NB4 (cell line): ENCODE measurements at places on chromosomes 1 and 21.
A peak's percentile ranks its signal among the peaks of the same experiment; 100 is the strongest.

- no peak for DNase-seq
Observed at GRCh38 chr21:41622831-41623548, 115.0 kb upstream of the TMPRSS2 start.

DNA sequence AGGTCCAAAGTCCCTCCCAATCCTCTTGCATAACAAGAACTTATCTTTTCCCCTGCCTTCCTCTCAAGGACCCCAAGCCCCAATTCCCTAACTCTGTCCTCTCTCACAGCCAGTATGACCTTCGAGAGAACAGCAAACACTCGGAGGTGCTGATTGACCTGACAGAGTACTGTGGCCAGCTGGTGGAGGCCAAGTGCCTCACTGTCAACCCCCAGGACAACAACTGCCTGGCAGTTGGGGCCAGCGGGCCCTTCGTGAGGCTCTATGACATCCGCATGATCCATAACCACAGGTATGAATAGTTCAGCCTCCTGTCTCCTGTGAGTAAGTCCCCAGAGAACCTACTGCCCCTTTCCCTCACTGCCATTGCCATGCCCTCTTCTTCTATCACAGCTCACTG, 29.9 kb upstream of the TMEM222 start:
- DNase-seq: no peak

GRCh38 chr21:39935716-39936115, 68.5 kb downstream of the PCP4 start:
- DNase-seq: no peak

DNA sequence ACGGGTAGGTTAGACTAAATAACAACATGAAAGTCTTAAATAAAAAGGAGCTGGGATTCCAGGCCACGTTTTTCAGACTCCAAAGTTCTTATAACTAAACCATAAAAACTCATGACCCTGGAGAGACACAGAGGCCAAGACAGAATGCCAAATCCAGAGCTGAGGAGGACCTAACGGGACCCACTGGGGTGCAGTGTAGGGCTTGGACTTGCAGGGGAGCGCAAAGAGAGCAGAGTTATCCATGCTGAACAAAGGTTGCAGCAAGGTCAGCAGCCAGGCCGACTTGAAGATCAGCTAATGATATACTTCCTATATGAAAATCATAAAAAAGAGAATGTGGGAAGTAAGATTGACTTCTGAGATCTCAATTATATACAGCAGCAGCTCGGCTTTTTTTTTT, 237.1 kb downstream of the TM2D1 start:
- no peak for DNase-seq

- DNase-seq: peak; percentile 58
Observed at GRCh38 chr1:173202424-173203145, 4.5 kb downstream of the TNFSF4 start.

DNA sequence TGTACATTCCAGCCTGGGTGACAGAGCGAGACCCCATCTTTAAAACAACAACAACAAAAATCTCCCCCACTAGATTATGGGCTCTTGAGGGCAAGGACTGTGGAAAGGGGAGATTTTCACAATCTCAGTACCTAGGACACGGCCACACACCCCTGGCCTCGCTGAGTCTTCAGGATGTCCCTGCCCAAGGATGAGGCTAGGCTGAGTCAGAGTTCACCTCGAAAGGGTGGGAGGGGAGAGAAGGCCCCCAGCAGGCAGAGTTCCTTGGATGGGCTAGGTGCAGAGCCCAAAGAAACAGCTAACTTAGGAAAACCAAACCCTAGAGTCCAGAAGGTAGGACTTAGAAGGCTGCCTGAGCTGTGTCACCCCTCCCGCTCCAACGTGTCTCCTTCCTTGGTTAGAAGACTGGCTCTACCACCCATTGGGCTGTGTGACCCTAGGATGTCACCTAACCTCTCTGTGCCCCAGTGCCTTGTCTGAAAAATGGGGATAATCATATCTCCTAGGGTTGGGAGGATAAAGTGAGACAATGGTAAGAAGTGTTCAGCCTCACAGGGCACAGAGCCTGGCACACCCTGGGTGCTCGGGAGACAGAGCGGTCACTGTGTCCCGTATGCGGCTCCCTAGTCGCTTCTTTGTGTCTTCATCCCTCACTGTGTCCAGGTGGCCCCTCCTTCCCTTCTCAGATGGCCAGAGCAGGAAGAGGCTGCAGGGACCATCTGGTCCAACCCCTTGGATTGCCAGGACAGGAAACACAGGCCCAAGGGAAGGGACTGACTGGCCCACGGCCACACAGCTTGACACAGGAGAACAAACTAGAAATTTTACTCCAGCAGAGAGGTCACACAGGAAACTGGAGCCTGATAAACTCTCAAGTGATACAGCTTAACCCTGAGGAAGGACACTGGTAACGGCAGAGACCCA, 11.2 kb downstream of the TRIM62 start:
- DNase-seq: no peak

DNA sequence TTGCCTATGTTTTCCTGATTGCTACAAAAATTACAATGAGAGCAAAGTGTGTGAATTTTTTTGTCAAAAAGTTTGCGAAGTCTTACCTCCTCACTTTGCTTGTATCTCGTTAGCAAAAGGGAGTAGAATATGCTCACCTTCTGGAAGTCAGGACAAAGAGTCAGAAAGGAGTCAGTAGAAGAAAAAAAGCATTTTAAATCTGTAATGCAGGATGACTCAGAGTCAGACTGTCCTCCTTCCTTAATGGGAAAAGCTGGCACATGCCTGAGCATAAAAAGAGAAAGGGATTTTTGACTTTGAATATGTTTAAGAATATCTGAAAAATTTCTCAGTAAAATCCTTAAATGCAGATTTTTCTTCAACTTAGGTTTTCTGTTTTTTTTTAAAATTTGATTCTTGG, 14.2 kb upstream of the VN1R5 start:
- DNase-seq: no peak

- peak; percentile 32 for DNase-seq
Observed at GRCh38 chr1:4006676-4007374, 106.8 kb upstream of the C1orf174 start.

DNA sequence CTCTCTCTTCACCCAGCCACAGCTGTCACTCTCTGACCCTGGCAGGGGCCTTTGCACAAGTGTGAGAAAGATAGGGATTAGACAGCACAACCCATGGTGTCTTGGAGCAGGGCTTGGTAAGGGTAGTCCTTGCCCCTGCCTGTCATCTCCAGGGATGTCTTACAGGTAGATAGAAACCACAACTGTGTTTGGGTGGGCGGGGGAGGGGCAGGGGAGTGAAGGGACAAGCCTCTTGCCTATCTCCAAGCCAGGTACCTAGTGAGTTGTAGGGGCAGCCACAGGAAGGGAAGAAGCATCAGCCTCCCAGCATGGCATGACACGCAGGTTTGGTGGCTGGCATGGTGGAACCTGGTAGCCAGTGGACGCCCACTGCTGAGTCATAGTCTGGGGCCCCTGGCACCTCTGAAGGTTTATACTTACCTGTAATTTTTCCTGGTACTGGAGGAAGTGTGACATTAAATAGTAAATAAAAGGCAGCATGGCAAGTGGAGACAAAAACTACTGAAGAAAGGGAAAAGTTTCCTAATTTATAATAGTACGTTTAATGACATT, 97.5 kb downstream of the CLEC20A start:
- DNase-seq: no peak

GRCh38 chr1:232999956-233000625, 49.7 kb downstream of the NTPCR start:
- no peak for DNase-seq

DNA sequence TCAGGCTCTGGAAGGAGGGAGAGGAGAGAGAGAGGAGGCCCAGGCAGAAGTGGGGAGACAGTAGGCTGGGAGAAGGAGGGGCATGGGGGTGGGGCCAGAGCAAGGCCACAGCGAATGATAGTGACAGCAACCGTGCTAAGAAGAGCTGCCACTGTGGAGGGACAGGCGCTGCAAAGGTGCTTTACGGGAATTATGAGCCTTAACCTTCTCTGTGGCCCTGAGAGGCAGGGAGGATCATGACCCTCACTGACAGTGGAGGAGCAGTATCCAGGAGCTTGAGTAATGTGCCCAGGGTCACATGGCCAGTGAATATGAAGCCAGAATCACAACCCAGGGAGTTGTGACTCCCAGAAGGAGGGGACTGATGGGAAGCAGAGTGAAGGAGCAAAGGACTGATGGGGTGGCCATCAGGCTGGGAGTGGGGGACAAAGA, 53.4 kb upstream of the RPL11 start:
- DNase-seq: no peak

- DNase-seq: peak; percentile 52
Observed at GRCh38 chr1:157878059-157878458, 36.5 kb upstream of the CD5L start.

- peak; percentile 54 for DNase-seq
Observed at GRCh38 chr1:161298116-161298515, 11.7 kb downstream of the MPZ start.

DNA sequence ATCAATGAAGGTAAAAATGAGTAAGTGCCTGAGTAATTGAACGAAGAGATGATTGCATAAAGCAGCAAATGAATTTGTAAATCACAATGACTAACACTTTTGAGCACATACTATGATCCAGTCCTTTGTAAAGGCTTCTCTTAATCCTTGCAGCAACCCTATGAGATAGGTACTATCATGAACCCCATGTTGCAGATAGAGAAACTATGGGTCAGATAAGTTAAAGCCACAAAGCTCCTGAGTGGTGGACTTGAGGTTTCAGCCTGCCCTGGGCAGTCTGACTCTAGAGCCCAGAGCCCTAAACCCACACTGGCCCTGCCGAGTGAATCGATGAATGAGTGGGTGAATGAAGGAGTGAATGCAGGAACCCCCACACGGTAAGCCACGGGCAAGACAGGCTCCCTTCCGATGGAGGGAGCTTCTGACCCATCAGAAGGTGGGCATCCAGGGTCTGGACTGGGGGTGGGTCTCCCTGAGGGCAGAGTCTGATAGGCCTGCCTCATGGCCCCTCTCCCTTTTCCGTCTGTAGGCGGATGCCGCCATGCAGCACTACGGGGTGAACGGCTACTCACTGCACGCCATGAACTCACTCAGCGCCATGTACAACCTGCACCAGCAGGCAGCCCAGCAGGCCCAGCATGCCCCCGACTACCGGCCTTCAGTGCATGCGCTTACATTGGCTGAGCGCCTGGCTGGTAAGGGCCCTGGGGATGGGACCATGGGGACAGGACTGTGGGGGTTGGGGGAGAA, 17.0 kb downstream of the DMBX1 start:
- DNase-seq: no peak

DNA sequence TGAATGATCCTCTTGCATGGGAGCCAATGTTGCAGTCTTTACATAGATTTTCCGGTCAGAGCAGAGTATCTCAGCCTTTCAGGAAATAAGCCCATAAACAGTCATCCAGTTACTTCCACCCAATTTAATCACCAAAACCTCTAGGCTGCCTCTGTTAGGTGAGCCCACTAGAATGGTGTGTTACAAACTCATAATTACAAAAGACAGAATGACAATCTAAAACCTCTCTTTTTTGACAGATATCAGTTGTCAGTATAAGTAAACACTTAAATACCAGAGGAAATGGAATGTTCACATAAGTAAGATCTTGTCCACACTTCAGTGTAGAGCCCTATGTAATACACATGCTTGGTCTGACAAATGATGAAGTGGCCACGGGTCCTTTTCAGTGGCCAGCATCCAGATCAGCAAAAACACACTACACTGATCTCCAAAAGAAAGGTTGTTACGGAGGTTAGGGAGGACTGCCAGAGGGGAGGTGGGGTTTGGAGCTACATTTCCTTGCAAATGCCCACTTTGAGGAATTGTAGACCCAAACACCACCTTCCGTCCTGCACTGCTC, 71.3 kb upstream of the FBXO28 start:
- no peak for DNase-seq

- no peak for DNase-seq
Observed at GRCh38 chr1:8567146-8567545, 249.2 kb downstream of the SLC45A1 start.

GRCh38 chr1:226960256-226960655, 20.2 kb downstream of the COQ8A start:
- DNase-seq: no peak

GRCh38 chr1:89757532-89757931, 63.3 kb upstream of the LRRC8D start:
- peak; percentile 99 for DNase-seq

DNA sequence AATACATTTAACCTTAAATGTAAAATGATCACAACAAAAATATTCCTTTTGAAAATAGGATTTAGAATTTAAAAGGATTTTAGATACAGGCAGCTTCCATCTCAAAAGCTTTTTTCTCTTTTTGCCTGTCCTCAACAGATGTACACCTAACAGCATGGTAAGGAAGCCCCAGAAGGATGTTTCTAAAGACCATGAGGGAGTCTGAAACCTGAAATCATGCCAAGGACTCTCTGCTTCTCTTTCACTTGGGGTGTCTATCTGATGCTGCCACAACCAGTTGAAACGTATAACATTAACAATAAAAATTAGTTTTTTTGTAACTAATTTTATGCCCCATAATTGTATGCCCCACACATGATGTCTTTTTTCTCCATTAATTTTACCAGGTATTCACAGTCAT, 5.4 kb upstream of the ZNF281 start:
- no peak for DNase-seq

DNA sequence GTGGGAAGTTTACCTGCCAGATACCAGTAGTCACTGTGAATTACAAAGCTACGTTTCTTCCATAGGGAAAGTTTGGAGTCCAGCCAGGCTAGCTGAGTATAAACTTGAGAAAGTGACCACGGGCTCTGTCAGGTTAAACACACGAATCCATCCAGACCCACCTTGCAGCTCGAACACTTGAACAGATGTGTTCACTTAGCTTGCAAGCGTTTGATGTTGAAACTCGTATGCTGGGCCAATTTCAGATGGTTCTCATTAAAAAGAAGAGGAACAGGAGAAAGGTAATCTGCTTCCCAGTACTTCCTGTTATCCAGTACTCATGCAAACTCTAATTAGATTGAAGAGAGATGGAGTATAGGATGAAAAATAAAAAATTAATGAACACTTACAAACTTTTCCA, 636.4 kb downstream of the SMYD3 start:
- DNase-seq: no peak

- peak; percentile 8 for DNase-seq
Observed at GRCh38 chr1:239250353-239251035, 135.9 kb upstream of the CHRM3 start.

GRCh38 chr1:24954022-24954421, 23.9 kb upstream of the RUNX3 start:
- DNase-seq: no peak

DNA sequence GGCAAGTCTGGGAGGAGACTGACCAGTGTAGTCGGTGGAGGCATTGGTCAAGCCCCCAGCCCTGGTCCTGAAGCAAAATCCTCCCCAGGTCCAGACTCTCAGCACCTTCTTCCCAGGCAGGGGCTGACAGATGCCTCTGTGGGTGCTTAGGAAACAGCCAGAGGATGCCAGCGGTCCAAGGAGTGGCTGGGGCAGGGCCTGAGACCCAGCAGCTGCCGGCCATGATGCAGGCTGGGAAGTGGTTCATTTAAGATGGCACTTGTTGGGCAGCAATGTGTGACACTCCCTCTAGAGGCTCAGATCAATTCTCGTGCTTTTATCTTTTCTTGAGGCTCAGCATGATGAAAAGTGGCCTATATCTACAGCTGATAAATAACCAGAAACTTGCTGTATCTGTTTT, 165.0 kb upstream of the VAMP3 start:
- no peak for DNase-seq
